ENCODE measurements at places on chromosomes 2 and 18.

DNA sequence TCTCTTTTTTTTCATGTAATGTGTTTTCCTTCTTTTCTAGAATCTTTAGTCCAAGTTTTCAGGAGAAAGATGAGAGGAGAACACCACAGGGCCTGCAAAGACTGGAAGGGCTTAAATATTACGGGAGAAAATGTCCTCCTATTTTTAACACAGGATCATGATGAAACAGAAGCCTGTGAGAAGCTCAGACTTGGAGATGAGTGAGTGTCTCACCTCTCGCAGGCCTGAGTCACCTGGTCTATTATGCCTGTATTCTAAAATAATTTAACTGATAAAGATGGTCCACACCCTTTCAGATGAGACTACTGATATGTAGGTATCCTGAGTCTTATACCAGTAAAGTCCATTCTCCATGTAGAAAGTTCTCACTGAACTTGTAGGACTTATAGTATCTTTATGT is 143.2 kb downstream of the EPHA4 start:
- DNase-seq, result no peak

- DNase-seq, result no peak
Observed at GRCh38 chr18:66752733-66753132, 148.8 kb upstream of the CDH19 start.

DNA sequence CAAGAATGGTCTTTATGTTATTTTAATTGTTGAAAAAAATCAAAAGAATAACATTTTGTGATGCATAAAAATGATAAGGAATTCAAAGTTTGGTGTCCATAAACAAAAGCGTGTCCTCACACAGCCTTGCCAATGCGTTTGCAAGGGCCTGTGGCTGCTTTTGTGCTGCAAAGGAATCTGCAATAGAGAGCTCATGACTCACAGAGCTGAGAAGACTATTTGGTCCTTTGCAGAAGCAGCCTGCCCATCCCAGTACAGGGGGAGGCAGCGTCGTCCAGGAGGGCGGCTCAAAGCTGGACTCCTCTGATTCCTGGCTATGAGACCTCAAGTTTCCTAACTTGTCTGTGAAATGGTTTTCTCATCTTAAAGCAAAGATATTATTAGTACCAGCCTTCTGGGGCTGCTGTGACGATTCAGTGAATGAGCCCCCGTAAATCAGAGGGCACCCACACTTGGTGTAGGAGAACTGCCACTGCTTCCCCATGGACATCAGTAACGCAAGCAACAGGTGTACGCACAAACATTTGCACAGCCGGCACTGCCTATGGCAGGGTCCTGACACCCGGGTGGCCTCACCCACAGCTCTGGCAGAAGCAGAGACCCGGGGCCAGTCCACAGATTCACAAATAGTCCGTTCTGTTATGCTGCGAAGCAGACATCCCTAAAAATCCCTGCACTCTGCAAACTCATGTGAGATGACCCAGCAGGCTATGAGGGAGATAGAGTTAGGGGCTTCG is 70.6 kb upstream of the ASAP2 start:
- DNase-seq, result no peak

DNA sequence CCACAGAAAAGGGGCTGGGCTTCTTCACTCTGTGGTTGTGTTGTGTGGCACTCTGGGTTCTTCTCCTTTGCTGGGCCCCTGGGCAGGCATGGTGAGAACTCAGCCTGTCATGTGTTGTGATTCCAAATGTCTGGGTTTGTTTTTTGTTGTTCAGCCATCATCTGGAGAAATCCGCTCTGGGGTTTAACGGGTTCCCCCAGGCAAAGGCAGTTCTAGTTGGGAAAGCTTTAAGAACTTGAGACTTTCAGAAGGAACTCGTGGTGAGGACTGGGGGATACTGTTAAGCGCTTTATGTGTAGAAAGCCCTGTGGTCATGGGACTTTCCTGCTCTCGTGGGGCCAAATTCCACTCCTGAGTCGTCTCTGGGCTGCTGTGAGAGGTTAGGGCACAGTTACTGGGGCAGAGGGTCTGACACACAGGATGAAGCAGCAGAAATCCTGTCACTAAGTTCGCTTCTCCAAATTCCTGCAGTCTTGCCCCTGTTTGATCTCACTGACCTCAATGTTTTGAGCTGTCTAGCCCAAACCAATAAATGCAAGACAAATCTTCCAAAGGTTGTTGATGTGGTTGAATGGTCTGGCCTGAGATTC is 87.7 kb downstream of the RAPGEF4 start:
- no peak for DNase-seq

GRCh38 chr2:168552450-168552856 is 96.4 kb downstream of the CERS6 start:
- no peak for DNase-seq

- DNase-seq, result no peak
Observed at GRCh38 chr18:79904357-79905147, 46.9 kb downstream of the SLC66A2 start.

DNA sequence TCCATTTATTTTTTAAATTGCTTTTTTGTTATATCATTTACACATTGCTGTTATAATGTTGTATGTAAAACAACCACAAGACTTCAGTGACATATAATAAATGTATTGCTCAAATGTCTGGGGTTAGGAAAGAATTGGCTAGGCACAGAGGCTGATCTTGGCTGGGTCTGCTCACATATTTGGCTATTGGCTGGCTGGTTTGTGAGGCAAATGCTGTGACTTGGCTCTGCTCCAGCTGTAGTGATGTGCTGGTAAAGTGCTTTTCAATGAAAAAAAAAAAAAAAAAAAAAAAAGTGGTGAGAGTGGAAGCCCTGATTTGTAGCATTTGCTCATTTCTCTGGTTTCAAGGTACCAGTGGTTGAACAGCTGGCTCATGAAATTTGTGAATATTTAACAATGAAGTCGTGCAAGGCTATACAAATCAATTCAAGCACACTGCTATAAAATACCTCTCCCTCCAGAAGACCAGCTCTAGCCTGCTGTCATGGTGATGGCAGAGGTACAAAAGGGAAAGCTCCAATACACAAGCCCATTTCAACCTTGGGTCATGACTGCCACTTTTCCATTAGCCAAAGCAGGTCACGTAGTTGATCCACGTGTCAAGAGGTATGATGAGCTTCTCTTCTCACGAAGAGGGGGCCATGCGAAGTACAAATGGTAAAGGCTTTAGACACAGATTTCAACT is 43.7 kb upstream of the RIT2 start:
- no peak for DNase-seq

- DNase-seq, result no peak
Observed at GRCh38 chr18:32317651-32318050, 127.8 kb downstream of the MEP1B start.

GRCh38 chr2:239831001-239831731 is 194.0 kb downstream of the NDUFA10 start:
- no peak for DNase-seq

GRCh38 chr2:178899656-178900055 is 92.4 kb upstream of the TTN start:
- no peak for DNase-seq

- no peak for DNase-seq
Observed at GRCh38 chr2:128628996-128629395, 310.3 kb upstream of the HS6ST1 start.

GRCh38 chr18:71011389-71011788 is 722.5 kb downstream of the SOCS6 start:
- no peak for DNase-seq

- no peak for DNase-seq
Observed at GRCh38 chr2:172446474-172447063, 19.2 kb downstream of the ITGA6 start.

- no peak for DNase-seq
Observed at GRCh38 chr2:223901311-223901710, 43.8 kb downstream of the WDFY1 start.

- DNase-seq, result no peak
Observed at GRCh38 chr2:15539999-15540398, 21.1 kb downstream of the NBAS start.

- DNase-seq, result peak; percentile 89
Observed at GRCh38 chr2:69386789-69387734, at the start of gene GFPT1. Gene GFPT1 (minus strand): TSS chr2:69387227. CDS start chr2:69387071, 156 bp downstream.

DNA sequence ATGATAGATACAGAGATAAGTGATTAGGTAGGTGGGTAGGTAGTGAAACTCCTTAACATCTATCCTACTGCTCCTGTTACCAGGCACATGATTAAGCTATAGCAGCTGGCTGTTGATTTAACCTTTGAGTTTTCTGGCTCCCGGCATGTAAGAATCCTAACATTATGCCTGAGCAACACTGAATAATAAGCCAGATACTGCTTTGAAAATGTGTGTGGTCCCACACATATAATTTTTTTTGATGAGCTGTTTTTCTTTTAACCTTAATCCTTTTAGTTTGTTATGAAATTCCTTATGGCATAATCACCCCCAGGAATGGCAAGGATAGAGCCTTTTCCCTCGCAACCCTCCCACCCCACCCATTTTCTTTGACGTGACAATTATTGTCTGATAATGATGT is 104.2 kb upstream of the NEUROD1 start:
- no peak for DNase-seq

DNA sequence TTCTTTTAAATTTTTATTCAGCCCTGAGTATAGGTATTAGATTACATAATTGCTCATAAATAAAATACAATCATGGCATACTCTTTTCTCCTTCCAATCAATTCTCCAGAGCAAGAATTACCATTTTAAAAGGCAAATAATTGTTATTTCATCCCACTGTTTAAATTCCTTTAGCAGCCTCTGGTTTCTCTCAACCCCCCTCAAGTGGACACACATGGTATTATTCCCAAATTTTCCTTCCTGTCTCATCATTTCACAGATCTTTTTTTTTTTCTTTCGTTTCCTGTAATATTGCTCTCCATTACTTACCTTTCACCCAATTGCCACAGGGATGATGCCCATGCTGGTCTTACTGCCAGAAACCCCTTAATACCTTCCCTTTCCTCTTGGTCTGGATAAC is 385.2 kb downstream of the RIT2 start:
- no peak for DNase-seq

GRCh38 chr2:56167616-56168562 is 15.9 kb upstream of the CCDC85A start:
- peak; percentile 46 for DNase-seq
